COR-L47 (cell line): ENCODE measurements at places on chromosomes 3 and 15.

GRCh38 chr3:130757611-130758150, 11.1 kb upstream of the PIK3R4 start:
- DNase-seq, result no peak

- no peak for DNase-seq
These were observed 26.2 kb downstream of the EDC3 start for GRCh38 chr15:74669627-74670026.

DNA sequence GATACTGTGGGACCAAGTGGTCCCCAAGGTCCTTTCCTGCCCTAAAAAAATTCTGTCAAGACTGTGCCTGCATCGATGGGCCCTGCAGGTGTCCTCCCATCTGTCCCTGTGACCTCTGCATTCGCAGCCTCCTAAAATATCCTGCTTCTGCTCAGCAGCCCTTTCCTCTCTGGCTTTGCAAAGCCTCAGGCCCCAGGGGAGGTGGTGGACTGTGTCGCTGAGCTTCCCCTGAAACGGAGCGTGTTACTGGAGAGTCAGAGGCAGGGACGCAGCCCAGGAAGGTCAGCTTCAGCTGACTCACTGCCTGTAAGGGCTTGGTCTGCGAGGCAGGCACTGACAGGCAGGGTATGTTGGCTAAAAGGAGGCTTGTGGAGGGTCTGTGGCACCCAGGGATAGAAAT, 110.0 kb downstream of the RAB11A start:
- no peak for DNase-seq

DNA sequence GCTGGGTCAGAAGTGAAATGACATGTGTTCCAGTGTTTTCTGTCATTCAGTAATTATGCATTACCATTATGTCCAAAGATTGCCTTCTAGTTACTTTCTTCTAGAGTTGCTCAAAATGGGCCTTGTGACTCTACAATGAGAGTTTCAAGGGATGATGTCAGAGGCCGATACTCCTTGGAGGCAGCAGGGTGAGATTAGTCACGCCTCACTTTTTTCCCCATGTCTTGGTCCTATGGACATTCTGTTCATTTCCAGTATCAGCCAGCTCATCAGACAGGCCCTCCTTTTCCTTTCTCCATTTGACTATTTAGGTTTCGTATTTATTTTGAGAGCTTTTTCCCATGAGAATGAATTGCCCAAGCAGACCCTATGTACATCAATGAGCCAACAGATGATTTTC, 17.5 kb downstream of the VGLL3 start:
- DNase-seq, result no peak
